RKO (cell line): ENCODE measurements at places on chromosomes 3 and 15.

- no peak for DNase-seq
Observed at GRCh38 chr3:115279939-115280338, 132.9 kb upstream of the ZBTB20 start.

- no peak for DNase-seq
Observed at GRCh38 chr3:33883951-33884561, 85.6 kb downstream of the PDCD6IP start.

DNA sequence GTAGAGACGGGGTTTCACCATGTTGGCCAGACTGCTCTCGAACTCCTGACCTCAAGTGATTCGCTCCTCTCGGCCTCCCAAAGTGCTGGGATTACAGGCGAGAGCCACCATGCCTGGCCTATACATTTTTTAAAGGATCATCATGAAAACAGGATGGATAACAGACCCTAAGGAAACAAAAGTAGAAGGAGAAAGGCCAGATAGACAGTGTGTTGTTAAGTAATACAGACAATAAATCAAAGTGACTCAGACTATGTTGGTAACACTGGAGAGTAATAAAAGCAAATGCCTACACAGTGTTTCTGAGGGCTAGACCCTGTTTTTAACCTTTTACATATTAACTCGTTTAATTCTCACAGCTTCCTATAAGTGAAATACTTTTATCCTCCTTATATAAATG, 133.8 kb upstream of the MCTP2 start:
- no peak for DNase-seq

DNA sequence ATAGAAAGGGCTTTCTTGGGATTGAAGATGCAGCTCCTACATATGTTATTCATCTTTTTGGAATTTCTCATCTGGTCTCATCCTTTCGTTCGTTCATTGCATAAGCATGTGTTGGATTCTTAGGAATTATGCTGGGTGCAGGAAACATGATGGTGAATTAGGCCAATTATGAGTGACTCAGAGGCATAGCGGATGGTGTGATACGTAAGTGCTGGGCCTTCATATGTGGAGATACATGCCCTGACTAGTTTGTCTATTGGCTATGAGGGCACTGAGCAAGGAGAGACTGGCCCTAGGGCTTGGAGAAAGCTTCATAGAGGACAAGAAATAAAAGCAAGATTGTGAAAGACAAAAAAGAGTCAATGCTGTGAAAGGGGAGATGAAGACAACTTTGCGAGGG, 235.1 kb downstream of the MYRIP start:
- peak; percentile 9 for DNase-seq

GRCh38 chr15:91897585-91898372, 44.3 kb downstream of the SLCO3A1 start:
- DNase-seq, result no peak

DNA sequence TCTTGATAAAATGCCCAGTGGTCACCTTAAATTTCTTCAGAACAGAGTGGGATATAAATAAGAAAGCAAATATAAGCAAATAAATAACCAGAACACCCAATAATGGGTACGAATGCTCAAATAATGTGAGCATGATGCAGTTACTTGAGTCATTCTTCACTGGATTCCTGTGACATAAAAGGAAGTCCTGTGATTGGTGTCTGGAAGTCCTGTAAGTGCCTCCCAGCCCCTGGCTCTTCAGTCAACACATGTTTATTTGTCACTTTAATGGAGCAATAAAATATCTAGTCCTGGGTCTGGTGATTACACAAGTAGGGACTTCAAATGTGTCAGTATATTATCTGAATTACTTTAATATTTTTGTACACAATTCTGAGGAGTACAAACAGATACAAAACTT, 30.4 kb downstream of the TMEM212 start:
- peak; percentile 21 for DNase-seq

DNA sequence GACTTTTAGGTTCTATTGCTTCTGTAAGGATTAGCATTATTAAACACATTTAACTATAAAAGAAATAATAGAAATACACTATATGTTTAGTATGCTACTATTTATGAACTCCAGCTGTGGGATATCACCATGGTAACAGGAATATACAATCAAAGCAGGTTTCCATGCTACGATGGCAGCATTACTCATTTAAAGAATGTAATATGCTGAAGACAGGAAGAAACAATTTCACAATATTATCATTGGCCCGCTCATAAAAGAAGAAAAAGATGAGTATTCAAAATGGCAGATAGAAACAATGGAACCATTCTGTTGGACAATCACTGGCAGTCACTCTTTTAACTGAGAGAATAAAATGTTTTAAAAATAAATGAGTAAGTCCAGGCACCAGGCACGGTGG, 153.4 kb downstream of the CBLB start:
- peak; percentile 42 for DNase-seq
